ENCODE measurements at places on chromosomes 5 and 9.

GRCh38 chr5:142115937-142116614, 7.5 kb downstream of the NDFIP1 start:
- DNase-seq = no peak

DNA sequence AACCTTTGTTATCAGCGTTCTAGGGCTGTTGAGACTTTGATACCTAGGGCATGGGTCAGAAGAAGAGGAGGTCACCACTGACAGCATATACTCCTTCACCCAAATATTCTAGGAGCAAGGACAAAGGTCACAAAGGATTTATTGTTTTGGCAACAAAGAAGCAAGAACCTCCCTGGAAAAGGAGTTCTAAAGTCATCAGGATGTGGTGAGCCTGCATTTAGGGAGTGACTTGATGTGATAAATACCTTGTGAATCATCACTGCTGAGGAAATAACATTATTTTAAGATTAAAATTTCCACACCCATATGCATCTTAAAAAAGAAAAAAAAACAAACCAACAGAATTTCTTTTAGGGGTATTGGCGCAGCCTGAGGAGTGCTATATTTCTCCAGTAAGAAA, 13.9 kb downstream of the IFNA1 start:
- no peak for DNase-seq

DNA sequence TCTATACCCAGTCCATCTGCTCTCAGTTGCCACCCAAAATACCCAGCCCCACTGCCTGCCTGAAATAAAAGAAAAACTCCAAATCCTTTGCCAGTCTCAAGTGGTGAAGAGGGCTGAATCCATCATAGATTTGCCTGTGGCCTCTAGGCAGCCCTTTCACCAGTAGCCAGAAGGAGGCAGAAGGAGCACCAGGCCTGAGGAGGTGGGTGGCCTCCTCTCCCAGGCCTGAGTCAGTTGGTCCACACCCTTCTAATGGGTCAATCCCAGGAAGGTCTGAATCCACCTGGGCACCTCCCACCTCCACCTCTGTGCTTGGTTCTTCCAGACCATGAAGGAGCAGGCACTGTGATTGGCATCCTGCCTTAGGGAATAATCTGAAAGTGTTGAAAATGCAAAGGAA, 97.0 kb downstream of the DAPK1 start:
- DNase-seq = no peak

- DNase-seq = no peak
Measured at GRCh38 chr5:72248410-72248981, 71.5 kb downstream of the MRPS27 start.
